Smooth muscle cell of bladder (primary cell): ENCODE measurements at places on chromosomes 13 and 19. TPM values are rescaled to one million over a fixed set of nuclear protein-coding genes. Genes with fewer than 3 reads are reported as not detected.

Gene EHD2
- 119 and 133 TPM in 2 replicates for total RNA-seq

Gene MBD3L3
- total RNA-seq, result not detected in 2 replicates

Gene ATXN8OS
- not detected in 2 replicates for total RNA-seq

Gene DHDH
- 0.14 and 0.18 TPM in 2 replicates for total RNA-seq

Gene CNN1
- 7.5 and 16.5 TPM in 2 replicates for total RNA-seq

Gene GSX1
- total RNA-seq, result not detected in 2 replicates

Gene PLK5
- total RNA-seq, result not detected in 2 replicates

Gene CEACAM8
- total RNA-seq, result not detected in 2 replicates

Gene TMEM143
- 2.8 and 3.5 TPM in 2 replicates for total RNA-seq

Gene ZNF417
- 14.5 and 16.6 TPM in 2 replicates for total RNA-seq

Gene TLE2
- total RNA-seq, result 2.1 and 3.1 TPM in 2 replicates

Gene LILRB5
- total RNA-seq, result not detected in 2 replicates
